Activated naive CD8-positive, alpha-beta T cell treated with anti-CD3 and anti-CD28 coated beads, Interleukin-2, amount 10 ng/mL, durations not matched to agents 7 days and 5 days (primary cell): ENCODE measurements at places on chromosomes 6 and 20. TPM values are rescaled to one million over a fixed set of nuclear protein-coding genes. Genes with fewer than 3 reads are reported as not detected.

DNA sequence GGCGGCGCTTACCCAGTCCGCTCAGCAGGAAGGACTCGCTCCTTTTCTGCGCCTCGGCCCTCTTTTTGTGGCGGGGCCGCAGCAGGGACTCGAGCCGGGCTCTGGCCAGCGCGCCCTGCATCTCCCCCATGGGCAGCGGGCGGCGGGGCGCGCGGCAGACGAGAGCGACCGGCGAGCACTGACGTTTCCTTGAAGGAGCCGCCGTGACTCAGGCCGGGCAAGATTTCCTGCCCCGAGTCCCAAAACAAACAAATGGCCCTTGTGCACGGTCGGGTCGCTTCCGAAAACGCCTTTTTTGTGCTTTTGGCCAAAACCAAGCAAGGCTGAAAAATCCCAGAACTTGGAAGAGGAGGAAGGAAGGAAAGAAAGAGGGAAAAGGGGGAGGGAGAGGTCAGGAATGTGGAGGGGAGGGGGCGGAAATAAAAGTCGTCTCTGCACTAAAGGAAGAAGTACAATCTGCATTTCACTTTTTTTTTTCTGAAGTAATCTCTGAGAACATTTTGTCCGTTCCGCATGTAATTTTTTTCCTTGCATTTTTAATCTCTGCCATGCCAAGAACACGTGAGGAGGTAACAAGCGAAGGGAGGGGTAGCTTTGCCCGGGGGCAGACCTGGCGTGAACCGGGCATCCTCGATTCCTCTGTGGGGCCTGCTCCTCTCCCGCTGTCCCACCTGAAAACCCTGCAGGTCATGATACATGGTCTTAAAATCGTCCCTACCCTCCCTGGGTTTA, 123.3 kb upstream of the SLC2A12 start:
- DNase-seq: peak; percentile 44

GRCh38 chr6:28315628-28316027, 20.3 kb downstream of the ZSCAN31 start:
- DNase-seq: no peak

DNA sequence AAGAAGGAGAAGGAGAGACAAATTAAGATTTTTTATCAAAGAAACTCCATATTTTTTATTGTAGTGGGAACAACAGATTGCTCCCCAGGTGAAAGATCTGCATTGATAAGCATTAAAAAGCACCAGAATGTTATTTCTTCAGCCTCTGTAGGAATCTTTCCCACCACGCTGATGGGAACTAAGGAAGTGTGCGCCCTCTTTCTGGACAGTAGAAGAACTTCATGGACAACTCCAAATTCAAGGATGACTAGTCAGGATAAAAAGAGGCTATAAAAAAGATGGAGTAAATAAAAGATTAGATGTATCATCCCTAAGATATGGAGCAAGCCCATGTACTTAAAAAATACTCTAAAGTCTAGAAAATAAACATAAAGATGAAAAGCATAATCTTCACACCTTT, 45.8 kb upstream of the PAK5 start:
- no peak for DNase-seq

- no peak for DNase-seq
Measured at GRCh38 chr20:37986873-37987601, 46.2 kb downstream of the TTI1 start.

The SCUBE3 gene
- total RNA-seq: 0.22 TPM

The TMX4 gene
- total RNA-seq: 45.8 TPM

The SIRPB1 gene
- total RNA-seq: 6.5 TPM
